ENCODE measurements at places on chromosomes 5 and 9.
A peak's percentile ranks its signal among the peaks of the same experiment; 100 is the strongest.

DNA sequence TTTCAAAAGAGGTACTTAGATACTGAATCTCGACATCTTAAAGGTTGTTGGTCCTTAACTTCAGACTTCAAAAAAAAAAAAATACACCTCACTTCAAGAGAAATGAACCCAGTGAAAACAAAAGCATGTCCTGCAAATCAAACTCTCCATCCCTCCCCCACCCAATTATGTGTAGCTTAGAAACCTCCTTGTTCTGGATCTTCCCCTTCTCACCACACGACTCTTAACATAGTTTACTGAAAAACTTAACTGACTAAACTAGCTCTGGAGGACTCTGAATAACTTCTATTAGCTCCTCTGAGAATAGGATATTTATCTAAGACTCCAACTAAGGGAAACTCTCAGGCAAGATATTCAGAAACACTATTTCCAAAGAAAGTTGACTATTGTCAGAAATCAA lies 48.7 kb upstream of the HK3 start:
- no peaks in the 10 kb centered on the region for H3K4me1 ChIP-seq
- no peaks in the 10 kb centered on the region for H3K27me3 ChIP-seq
- peaks cover 93% of the 10 kb centered on the region for H3K36me3 ChIP-seq
- H3K4me3 ChIP-seq = no peak overlapping the region
- no peak for DNase-seq
- H3K27ac ChIP-seq = no peak overlapping the region

- peak overlapping the region; percentile 71 for H3K27ac ChIP-seq
- no peak for DNase-seq
- H3K4me1 ChIP-seq = peaks cover 12% of the 10 kb centered on the region
- H3K27me3 ChIP-seq = no peaks in the 10 kb centered on the region
- peaks cover 74% of the 10 kb centered on the region for H3K36me3 ChIP-seq
Observed at GRCh38 chr9:128893354-128893753, 11.4 kb downstream of the LRRC8A start.

DNA sequence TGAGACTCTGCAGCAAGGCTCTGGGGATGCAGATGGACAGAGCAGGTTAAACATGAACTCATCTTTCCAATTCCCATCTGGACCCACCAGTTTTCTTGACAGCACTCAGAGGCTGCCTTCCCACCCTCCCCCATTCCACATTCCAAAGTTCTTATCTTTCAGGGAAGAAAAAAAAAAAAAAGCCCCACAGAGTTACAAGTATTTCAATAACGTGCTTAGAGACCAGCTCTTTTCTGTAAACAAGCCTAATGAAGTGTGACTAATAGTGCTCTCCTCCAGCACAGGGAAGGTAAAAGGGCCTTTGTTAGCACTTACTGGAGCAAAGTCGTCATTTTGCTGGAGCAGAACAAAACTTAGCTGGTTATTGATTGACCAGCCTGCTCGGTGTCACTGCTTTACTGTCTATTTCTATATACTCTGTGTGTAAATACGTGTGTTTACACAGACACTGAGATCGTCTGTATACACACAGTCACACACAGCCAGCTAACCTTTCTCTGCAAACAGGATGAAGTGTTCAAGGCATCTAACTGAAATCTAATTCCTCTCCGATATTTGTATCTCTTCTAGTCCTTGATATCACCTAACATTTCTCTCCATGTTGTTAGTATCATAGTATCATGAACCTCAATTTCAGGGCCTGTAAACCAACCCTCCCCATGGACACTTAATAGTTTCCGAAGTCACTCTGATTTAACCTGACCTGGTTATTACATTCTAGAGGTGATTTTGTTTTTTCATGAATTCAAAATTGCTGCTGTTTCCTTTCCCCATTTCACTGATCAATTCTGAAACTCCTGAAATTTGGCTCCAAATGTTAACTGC lies 84.9 kb downstream of the ZNF608 start:
- H3K4me3 ChIP-seq = peak overlapping the region; percentile 36
- H3K27ac ChIP-seq = peak overlapping the region; percentile 77
- peaks cover 61% of the 10 kb centered on the region for H3K4me1 ChIP-seq
- H3K27me3 ChIP-seq = no peaks in the 10 kb centered on the region

DNA sequence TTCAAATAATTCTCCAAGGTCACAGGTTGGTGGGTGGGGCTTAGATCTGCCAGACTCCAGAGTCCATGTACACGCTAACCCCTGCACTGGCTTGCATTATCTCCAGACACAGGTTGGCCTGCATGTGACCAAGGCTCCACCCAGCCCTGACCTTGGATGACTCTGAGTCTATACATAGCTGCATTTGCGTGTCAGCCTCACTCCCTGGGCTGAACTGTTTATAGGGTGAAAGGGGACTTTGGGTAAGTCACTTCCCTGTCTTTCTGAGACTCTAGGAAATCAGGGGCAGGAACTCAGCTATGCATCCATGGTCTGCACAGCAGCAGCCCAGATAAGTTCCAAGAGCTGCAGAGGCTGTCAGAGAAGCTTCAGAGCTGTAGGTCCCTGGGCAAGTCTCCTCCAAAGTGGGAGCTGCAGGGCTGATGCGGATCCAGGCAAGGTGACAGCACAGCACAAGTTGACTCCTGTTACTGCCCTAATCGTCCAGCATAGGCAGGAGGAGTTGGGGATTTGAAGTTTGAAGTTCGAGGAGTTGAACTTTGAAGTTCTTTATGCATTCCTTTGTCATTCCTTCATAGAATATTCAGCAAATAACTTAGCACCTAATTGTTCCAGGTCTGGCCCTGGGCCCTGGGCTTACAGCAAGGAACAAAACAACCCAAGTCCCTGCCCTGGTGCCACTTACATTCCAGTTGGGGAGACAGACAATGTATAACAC lies 53.4 kb downstream of the SLC22A5 start:
- no peaks in the 10 kb centered on the region for H3K27me3 ChIP-seq
- DNase-seq = no peak
- peaks cover 93% of the 10 kb centered on the region for H3K4me1 ChIP-seq
- no peaks in the 10 kb centered on the region for H3K36me3 ChIP-seq
- peak overlapping the region; percentile 66 for H3K27ac ChIP-seq
- no peak overlapping the region for H3K4me3 ChIP-seq

- no peak for DNase-seq
- no peak overlapping the region for H3K4me3 ChIP-seq
- H3K4me1 ChIP-seq = no peaks in the 10 kb centered on the region
- H3K27me3 ChIP-seq = no peaks in the 10 kb centered on the region
- no peaks in the 10 kb centered on the region for H3K36me3 ChIP-seq
Observed at GRCh38 chr5:114390431-114390830, 28.6 kb downstream of the KCNN2 start.

GRCh38 chr5:89932771-89933181 lies 476.8 kb downstream of the CETN3 start:
- DNase-seq = no peak
- H3K27ac ChIP-seq = no peak overlapping the region
- H3K36me3 ChIP-seq = no peaks in the 10 kb centered on the region
- peaks cover 18% of the 10 kb centered on the region for H3K4me1 ChIP-seq
- H3K27me3 ChIP-seq = no peaks in the 10 kb centered on the region
